ENCODE measurements at places on chromosomes 7 and 10. TPM values are rescaled to one million over a fixed set of nuclear protein-coding genes. Genes with fewer than 3 reads are reported as not detected.

Gene GOT1
- 31.1 TPM for polyA plus RNA-seq

Gene GIGYF1
- polyA plus RNA-seq: 53.4 TPM

Gene NANOS1
- polyA plus RNA-seq: 4.1 TPM

Gene GPR158
- 1.5 TPM for polyA plus RNA-seq

Gene ESYT2
- 42.7 TPM for polyA plus RNA-seq

Gene STEAP4
- polyA plus RNA-seq: 6.9 TPM

Gene PRR15
- polyA plus RNA-seq: 0.18 TPM

Gene GRID2IP
- 0.93 TPM for polyA plus RNA-seq

Gene PNLIPRP2
- not detected for polyA plus RNA-seq

Gene HIP1
- polyA plus RNA-seq: 46.3 TPM

Gene TMEM168
- 68.2 TPM for polyA plus RNA-seq

Gene CALHM3
- polyA plus RNA-seq: not detected

Gene ETV1
- polyA plus RNA-seq: 55.3 TPM

Gene TRIM50
- polyA plus RNA-seq: not detected

Gene ADAM22
- polyA plus RNA-seq: 25.3 TPM

Gene NUTM2B
- polyA plus RNA-seq: 4.2 TPM

Gene GCC1
- polyA plus RNA-seq: 12.3 TPM

Gene ZNF804B
- polyA plus RNA-seq: 0.07 TPM

Gene CRYGN
- polyA plus RNA-seq: 0.56 TPM

Gene ATXN7L1
- 14.8 TPM for polyA plus RNA-seq

Gene COL28A1
- polyA plus RNA-seq: 2.1 TPM

Gene PLAC9
- 50.2 TPM for polyA plus RNA-seq

Gene FZD8
- polyA plus RNA-seq: 1.9 TPM

Gene UNCX
- not detected for polyA plus RNA-seq

Gene RTKN2
- 13.2 TPM for polyA plus RNA-seq

Gene OR2F2
- not detected for polyA plus RNA-seq

Gene PDZD7
- polyA plus RNA-seq: 0.80 TPM

Gene C10orf105
- polyA plus RNA-seq: 0.29 TPM

Gene FGFBP3
- 4.0 TPM for polyA plus RNA-seq

Gene CYP3A5
- polyA plus RNA-seq: 29.5 TPM

Gene WASL
- 54.5 TPM for polyA plus RNA-seq

Gene MBLAC1
- 2.0 TPM for polyA plus RNA-seq

Gene RAB11FIP2
- 24.9 TPM for polyA plus RNA-seq

Gene JAKMIP3
- 0.31 TPM for polyA plus RNA-seq

Gene SLIT1
- polyA plus RNA-seq: 3.2 TPM

Gene FAM180A
- 0.23 TPM for polyA plus RNA-seq

Gene SFRP4
- polyA plus RNA-seq: 1.1 TPM

Gene ITIH2
- 1.3 TPM for polyA plus RNA-seq

Gene TACR2
- 0.70 TPM for polyA plus RNA-seq

Gene UCN3
- polyA plus RNA-seq: 1.6 TPM

Gene VSTM4
- polyA plus RNA-seq: 32.0 TPM

Gene DNTT
- not detected for polyA plus RNA-seq

All from left lung (tissue), 14 donors.